Cerebellar nuclear complex (tissue), 1 donor: ENCODE measurements at places on chromosomes 7 and 10.

GRCh38 chr10:15542817-15543216, 171.7 kb upstream of the FAM171A1 start:
- no peak for DNase-seq

DNA sequence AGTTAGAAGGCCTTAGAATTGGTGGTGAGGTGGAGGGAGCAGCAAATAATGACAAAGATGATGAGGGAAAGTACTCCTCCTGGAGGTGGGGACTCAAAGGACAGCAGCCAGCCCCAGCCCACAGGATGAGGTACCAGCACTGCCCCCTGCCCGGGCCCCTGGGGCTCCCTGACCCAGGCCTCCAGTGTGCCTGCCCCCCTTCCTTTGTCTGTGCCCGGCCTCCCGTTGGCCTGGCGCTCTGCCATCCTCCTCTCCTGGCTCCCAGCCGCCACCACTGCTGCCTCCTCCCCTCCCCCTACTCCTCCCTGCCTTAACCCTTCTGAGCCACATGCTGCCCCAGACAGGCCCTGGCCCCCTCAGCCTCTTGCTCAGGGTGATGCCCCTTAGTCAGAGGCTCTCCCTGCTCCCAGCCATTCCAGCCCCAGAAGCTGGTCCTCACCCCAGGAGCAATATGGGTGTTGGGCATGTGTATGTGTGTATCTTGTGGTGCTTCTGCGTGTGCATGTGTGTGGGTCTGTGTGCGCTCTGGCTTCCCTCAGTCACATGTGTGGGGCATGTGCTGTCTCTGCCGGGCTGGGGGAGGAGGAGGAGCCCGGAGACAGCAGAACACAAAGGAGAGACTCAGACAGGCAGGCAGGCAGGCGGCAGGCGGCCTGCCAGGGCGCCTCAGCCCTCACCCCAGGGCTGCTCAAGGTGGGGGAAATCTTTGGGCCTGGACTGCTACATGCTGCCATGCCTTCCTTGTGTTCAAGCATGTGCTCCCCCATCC, 2.6 kb downstream of the LDB1 start:
- DNase-seq, result no peak

GRCh38 chr7:37027104-37027503, 302.8 kb upstream of the AOAH start:
- no peak for DNase-seq

DNA sequence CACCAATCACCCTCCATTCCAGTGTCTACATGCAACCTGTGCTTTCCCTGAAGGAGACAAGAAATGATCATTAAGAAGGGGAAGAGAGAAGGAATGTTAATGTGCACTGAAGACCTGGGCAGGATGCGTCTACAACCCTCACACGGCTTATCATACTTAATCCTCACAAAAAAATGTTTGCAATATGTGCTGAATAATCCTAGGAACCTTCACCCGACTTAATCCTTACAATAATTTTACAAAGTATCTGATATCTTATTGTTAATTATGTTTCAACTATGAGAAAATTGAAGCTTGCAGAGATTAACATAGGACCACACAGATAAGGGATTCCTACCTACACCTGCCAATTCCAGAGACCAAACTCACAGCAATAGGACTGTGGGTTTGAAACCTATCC, 145.1 kb upstream of the NOBOX start:
- no peak for DNase-seq

DNA sequence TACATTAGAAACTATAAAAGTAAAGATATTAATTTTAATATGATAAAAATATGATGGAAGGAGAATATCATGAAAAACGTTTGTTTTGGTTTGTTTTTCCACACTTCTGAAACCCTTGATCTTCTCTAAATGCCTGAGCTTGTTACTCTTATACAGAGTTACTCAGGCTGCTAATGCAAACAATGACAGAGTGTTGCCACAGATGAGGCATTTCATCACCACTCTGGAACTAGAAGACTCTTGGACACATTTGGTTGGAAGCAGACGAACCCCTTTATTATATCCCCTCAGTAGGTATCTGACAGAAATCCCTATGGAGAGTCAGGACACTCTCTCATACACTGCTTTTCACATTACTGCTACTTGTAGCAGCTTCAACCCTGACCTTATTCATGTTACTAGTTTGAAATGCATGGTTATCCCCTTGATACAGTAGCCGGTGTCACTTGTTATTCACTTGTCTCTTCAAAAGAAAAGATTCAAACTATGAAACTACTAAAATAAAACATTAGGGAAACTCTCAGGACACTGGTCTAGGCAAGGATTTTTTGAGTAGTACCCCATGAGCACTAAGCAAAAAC, 66.9 kb downstream of the SEMA3C start:
- DNase-seq, result no peak

DNA sequence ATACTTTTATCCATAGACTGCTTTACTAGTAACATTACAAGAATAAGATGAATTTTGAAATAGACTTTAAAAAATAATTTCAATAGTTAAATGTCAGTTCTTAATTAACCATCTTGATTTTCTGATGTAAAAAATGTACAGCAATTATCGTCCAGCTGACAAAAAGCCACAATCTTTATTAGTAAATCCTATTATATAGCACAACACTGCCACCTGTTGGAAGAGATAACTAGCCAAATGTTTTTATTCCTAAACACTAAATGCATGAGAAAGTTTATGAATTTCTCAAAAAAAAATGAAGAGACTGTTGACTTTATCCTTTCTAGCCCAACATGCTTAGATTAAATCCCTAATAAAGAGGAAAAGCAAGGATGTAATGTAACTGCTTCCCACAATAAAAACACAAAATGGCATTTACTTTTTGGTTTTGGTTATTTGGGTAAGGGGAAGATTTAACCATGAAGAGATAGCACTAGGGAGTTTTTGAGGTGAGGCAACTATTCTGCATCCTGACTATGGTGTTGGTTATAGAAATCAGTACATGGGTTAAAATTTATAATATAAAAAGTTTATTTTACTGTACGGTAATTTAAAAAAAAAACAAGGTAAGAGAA, 8.0 kb downstream of the COA1 start:
- DNase-seq, result no peak

DNA sequence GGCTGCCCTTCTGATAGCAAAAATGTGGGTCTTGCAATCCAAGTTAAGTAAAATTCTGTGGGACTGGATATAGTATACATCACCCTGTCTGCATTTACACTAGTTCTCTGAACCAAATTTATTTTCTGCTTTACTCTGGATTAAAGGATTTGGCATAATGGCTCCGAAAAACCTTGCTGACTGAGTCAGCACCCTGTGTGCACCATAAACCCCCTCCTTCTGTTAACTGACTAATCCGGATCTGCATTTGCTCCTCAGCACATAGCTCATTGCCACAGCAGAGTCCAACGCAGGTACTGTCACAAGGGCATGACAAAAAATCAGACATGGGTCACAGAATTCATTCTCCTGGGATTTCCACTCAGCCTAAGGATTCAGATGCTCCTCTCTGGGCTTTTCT, 1.3 kb downstream of the OR2A5 start:
- DNase-seq, result no peak

GRCh38 chr7:111743244-111743847, 181.1 kb upstream of the IMMP2L start:
- DNase-seq, result no peak

DNA sequence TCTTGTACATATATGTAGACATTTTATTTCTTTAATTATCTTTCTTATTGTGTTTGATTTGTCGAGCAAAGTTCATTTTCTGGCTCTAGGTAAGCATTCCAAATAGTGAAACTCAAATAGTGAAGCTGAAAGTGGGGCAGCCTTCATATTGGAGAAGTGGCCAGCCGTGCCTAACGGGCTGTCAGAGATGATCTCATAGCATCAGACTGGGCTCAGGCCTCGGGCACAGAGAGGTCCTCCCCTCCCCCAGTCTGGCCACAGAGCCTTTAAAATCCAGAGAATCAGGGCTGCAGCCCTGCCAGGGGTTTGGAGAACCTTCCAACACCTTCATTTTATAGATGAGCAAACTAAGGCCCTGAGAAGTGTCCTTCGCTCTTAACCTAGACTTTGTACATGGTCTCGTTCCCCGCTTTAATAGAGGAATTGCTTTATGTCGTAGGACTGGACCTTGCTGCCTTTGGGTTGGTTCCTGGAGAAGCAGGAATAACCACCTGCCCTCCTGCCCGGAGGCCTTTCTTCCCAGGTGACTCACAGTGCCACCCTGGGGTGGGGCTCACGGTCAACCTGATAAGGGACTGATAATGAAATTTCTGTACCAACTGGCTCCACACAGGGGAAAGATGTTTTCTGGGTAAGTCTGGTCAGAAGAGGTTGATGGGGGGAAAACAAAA, 7.3 kb downstream of the TSPAN15 start:
- no peak for DNase-seq

DNA sequence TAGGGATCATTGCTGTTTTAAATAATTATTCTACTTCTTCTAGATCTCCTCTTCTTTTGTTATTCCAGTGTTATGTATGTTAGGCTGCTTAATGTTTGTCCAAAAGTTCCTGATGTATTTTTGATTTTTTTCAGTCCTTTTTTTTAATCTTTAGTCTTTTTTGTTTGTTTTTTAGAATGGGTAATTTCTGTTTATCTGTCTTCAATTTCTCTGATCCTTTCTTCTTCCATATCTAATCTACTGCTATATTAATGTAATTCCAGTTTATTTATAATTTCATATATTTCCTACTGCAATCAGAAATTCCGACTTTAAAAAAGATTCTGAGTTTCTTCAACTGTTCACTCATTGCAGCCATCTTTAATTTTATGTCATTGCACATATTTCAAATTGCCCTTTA, 452.8 kb upstream of the POT1 start:
- DNase-seq, result no peak

DNA sequence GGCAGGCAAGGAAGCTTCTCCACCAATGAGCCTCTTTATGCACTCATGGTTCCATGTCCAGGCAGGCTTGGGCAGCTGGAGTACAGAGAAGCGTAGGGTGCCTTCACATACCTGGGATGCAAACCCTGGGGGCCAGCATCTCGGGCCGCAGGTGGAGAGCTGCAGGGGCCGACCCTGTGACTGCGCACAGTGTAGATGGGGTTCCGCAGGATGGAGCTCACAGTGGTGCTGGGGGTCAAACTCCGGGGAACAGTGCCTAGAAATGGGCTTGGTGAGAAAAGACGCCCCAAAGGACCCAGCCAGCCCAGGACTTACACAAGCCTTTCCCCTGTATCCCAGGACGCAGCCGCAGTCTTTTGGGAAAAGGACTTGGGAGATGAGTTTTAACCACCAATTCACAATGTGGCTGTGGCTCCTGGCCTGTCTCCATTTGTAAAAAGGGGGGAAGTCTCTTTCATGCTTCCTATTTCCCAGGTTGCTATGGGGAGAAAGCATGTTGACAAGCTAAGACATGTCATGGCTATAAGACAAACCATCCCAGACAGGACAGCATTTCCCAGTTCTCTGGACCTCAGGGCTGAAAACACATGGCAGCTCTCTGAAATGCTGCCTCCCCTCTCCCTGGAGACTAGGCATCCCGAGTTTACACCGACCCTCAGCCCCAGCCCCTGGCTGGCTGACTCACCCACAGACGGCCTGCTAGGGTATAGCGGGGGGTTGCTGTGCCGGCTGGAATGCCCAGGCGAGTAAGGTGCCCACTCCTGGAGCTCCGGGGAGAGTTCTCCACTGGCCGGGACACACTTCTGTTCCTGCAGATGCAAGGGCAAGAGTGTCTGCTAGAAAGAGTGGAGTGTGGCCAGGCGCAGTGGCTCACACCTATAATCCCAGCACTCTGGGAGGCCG, 107.1 kb downstream of the DLG5 start:
- DNase-seq, result no peak

- no peak for DNase-seq
These were observed 92.7 kb upstream of the GPR26 start for GRCh38 chr10:123573236-123574108.

- DNase-seq, result no peak
These were observed 31.2 kb downstream of the GFRA1 start for GRCh38 chr10:116241642-116242410.

DNA sequence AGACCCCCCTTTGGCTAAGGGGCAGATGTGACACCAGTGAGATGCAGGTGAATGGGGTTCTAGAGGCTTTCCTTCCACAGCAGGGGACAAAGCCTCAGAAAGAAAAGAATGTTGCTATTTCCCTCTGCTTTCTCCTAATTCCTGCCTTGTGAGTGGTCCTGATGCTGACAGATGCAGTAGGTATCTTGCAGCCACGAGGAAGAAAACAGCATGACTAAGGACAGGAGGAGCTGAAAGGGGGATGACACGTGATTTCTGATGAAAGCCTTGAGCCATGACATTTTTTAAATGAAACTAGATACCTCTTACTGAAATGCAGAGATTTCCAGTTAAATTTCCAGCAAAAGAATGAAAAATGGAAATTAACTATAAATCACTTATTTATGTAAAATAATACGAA, 92.4 kb downstream of the C1GALT1 start:
- DNase-seq, result no peak

DNA sequence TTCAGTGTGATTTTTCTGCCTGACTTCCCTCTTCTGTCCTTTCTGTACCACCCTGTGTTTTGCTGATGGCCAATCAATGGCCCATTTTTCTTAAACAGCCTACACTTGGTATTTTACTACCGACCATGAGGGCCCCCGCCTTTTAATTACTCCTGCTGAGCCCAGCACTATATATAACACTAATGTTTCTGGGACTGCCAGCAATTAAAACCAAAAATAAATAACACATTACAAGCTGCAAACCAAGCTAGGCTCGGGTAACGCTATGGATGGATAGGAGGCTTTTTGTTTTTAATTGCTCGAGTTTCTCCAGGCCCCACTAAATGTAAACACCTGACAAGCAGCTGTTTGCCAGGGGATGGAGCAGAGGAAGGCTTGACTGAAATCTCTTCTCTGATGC, 915.4 kb upstream of the AUTS2 start:
- DNase-seq, result no peak

DNA sequence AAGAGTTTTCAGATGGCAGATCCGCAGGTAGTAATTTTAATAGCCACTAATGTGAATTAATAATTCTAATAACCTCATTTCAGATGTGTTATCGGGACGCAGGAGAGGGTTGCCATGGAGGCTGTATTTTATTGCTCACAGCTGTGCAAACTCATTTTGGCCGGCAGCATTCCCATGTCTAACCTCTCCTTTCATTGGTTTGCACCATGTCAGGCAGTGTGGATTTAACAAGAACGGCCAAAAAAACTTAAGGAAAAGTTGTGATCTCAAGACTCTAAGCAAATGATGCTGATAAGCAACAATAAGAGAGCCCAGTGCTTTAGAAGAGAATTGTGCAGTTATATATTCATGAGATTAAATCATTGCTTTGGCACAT, 88.7 kb upstream of the NRP1 start:
- no peak for DNase-seq

DNA sequence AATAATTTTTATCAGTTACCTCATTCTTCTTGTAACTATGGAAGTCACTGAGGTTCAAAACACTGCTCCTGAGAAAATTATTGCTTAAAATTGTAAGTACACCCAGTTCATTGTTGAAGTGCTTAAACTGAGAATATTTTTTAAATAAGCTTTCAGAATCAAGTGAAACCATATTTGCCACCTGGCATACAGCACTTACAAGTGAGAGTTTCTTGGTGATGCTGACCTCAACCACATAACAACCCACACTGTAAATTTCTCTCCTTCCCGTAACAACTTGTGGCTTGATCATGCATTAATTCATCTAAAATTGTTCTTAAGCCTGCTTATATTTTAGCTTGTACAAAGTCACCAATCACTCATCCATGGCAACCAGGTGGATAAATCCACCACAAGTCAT, 34.0 kb downstream of the IMMP2L start:
- DNase-seq, result no peak

- no peak for DNase-seq
These were observed 2.5 kb downstream of the SLC25A13 start for GRCh38 chr7:96319439-96319838.
